PC-3 (cell line): ENCODE measurements at places on chromosomes 4 and X. TPM values are rescaled to one million over a fixed set of nuclear protein-coding genes. Genes with fewer than 3 reads are reported as not detected.

GRCh38 chr4:52197306-52197705, 146.2 kb downstream of the SPATA18 start:
- DNase-seq = no peak

DNA sequence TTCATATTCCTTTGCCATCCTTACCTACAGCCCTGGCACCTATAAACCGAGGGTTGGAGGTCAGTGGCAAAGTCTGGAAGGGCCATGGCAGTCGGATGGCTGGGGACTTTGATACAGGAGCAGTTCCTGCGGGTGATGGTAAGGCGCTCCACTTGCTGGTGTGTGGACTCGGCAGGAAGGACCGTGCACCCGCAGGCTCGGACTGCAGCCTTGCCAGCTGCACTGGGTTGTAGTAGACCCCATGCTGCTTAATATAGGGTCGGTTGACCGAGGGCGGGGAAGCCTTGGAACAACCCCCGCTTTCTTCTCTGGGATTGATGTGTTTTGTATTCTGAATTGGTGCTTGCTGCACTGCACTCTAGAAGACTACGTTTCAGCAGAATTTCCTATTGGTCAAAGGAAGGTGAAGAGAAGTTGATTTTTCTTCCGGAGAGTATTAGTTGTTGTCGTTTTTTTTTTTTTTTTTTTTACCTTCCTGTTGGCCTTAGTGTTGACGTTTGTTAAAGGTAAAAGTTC, 638 bp downstream of the BLTP1 start:
- peak; percentile 8 for DNase-seq

DNA sequence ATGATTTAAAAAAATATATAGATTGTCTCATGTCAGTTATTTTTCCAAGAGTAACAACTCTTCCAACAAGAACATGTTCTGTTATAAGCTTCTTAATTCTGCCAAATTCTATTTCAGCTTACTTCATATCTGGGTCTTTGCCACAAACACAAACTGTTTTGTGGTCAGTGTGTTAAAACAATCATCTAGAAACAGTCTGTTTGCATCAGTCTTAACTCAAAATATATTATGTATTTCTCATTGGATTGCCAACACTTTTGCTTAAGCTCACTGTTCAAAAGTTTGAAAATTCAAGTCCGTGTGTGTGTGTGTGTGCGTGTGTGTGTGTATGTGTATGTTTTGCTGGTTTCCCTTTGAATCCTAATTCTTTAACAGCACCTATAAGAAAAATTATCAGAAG, 752.3 kb upstream of the NDST4 start:
- no peak for DNase-seq

GRCh38 chr4:185395238-185395955, at the start of gene LRP2BP:
Gene LRP2BP, minus strand, starts transcription at chr4:185395924. Its CDS starts 17,738 bp downstream, at chr4:185378186.
- DNase-seq = peak; percentile 18

NEIL3 gene
- total RNA-seq = 10.2 and 13.2 TPM in 2 replicates
